ENCODE measurements at places on chromosomes 7 and 10. TPM values are rescaled to one million over a fixed set of nuclear protein-coding genes. Genes with fewer than 3 reads are reported as not detected.

DNA sequence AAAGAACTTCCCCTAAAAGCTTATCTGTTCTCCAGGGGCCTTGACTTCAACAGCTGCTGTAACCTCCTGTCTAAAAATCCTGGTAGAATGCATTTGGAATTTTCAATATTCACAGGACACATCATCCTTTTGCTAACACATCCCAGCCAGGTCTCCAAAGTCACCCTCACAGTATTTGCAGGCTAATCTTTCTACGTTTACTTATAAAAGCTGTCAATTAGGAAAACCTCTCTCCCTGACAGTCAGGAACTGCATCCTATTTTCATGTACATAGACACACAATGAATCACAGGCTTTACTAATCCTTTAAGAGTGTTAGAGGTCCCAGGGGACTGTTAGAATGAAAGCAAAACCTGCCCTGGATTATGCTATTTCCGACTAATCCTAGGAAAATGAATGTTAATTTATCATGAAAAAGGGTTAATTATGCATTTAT lies 102.2 kb downstream of the GFRA1 start:
- no peaks in the 10 kb centered on the region for H3K27me3 ChIP-seq
- H3K27ac ChIP-seq, result no peak overlapping the region
- no peaks in the 10 kb centered on the region for H3K36me3 ChIP-seq
- no peaks in the 10 kb centered on the region for H3K4me1 ChIP-seq
- no peak overlapping the region for H3K4me3 ChIP-seq

GRCh38 chr7:44216019-44216418 lies 15.2 kb downstream of the YKT6 start:
- no peaks in the 10 kb centered on the region for H3K4me1 ChIP-seq
- H3K27ac ChIP-seq, result no peak overlapping the region
- H3K27me3 ChIP-seq, result no peaks in the 10 kb centered on the region
- H3K36me3 ChIP-seq, result peaks cover 4% of the 10 kb centered on the region
- H3K4me3 ChIP-seq, result no peak overlapping the region

DNA sequence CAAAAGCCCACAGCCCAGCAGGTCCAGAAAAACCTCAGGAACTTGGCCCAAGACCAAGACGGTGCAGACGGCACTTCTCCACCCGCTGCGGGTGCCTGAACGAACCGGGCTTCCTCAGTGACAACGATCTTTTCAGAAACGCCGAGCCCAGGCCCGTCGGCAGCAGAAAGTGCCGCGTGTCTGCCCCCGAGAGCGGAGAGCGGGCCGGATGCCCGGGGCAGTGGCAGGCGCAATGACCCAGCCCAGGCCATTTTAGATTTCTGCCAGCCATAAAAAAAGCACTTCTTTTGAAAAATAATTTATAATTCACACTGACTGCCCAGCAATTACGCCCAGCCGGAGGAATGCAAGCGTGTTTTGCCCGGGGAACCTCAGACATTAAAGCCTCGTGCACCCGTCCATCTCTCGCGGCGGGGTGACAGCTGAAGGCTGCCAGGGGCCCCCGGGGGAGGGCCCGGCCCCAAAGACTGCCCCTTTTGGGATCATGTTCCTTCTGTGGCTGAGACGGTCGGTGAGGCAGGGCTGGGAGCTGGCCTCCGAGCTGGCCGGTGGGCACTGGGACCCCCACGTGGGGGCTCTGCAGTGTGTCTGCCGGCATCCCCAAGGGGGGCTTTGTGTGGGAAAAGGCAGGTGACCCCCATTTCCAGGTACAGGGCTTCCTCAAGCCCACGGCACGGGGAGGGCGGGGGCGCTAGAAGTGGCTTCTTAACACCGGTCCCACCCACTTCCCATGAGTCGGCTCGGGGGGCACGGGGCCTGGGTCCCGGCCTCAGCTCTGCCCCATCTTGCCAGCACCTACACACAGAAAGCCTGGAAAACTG lies 71.3 kb upstream of the PDGFA start:
- no peak overlapping the region for H3K27ac ChIP-seq
- DNase-seq, result no peak
- H3K4me3 ChIP-seq, result no peak overlapping the region

DNA sequence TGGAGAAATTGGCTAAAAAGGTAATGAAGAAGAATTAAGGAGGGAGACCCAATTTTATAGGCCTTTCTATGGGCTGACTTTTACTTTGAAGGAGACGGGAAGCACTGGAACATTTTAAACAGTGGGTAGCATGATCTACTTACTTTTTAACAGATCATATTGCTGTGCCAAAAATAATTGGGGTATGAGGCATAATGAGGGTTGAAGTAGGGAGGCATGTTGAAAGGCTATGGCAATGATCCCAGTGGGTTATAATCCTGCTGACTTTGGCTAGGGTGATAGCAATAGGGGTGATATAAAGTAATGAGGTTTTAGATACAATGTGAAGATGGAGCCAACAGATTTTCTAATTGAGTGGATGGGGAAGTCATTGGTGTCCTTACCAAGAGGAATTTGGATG lies 73.2 kb downstream of the GPR37 start:
- DNase-seq, result no peak
- H3K4me1 ChIP-seq, result no peaks in the 10 kb centered on the region
- no peaks in the 10 kb centered on the region for H3K27me3 ChIP-seq
- no peak overlapping the region for H3K4me3 ChIP-seq
- H3K36me3 ChIP-seq, result no peaks in the 10 kb centered on the region

DNA sequence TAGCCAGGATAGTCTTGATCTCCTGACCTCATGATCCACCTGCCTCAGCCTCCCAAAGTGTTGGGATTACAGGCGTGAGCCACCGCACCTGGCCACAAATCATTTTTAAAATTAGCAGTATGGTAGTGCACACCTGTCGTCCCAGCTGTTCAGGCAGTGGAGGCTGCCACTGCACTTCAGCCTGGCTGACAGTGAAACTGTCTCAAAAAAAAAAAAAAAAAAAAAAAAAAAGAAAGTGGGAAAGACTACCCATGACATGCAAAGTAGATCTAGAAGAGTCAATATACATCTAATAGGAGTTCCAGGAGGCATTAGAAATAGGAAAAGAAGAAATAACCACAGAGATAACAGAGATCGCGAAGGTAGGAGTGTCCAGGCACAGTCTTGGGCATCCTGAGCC lies 3.2 kb downstream of the CSGALNACT2 start:
- H3K27me3 ChIP-seq, result no peaks in the 10 kb centered on the region
- DNase-seq, result no peak
- H3K4me1 ChIP-seq, result peaks cover 44% of the 10 kb centered on the region
- H3K27ac ChIP-seq, result no peak overlapping the region
- no peaks in the 10 kb centered on the region for H3K36me3 ChIP-seq
- H3K4me3 ChIP-seq, result no peak overlapping the region

- no peak for DNase-seq
- no peaks in the 10 kb centered on the region for H3K4me1 ChIP-seq
- no peaks in the 10 kb centered on the region for H3K27me3 ChIP-seq
- no peak overlapping the region for H3K27ac ChIP-seq
Observed at GRCh38 chr10:44069573-44069972, 315.3 kb downstream of the CXCL12 start.

DNA sequence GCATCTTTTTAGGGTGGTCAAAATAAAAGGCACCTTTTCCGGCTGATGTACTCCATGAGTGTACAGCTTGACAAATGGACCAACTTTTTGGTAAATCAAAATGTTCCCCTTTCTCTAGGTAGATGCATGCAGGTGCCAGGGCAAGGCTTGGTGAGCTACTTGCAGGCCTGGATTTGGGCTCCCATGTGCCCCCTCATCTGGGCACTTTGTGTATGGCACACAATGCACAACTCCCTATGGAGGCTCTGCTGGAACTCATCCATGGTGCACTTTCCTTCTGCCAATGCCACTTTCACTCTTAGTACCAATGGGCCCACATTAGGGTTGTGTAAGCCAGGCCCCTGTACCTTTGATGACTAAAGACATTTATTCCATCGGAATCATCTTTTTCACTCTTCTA lies 300.8 kb downstream of the SDHAF3 start:
- H3K27me3 ChIP-seq, result no peaks in the 10 kb centered on the region
- H3K4me3 ChIP-seq, result no peak overlapping the region
- DNase-seq, result no peak
- no peaks in the 10 kb centered on the region for H3K4me1 ChIP-seq
- no peaks in the 10 kb centered on the region for H3K36me3 ChIP-seq

DNA sequence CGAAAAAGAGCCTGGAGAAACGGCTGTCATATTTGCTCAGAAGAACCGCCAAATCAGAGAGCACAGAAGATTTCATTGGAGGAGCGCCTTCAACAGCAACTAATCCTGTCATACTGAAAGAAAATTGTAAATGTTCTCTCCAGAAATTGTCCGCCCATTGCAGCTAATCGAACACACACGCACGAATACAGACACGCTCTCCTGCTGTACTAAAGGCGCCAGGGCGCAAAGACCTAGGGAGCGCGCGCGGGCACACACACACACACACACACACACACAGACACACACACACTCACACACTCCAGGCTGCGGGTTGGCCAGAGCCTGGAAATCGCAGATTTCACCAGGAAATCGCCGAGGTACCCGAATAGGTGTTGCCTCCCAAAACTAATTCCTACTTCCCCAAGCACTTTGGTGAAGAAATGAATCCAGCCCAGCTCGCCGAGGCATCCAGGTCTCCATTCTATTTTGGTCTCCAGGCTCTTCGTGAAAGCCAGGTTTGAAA lies at the start of gene CHRM2:
TSS of gene CHRM2 (plus strand) at position 157 of the 505 bp plus-strand sequence. CDS start 146,214 bp downstream, outside the sequence.
- no peak within 1 kb of the TSS for H3K4me3 ChIP-seq
- no peak within 1 kb of the TSS for H3K27ac ChIP-seq
- no peaks in the 10 kb centered on the region for H3K36me3 ChIP-seq
- H3K27me3 ChIP-seq, result peaks cover 15% of the 10 kb centered on the region

- no peaks in the 10 kb centered on the region for H3K36me3 ChIP-seq
- no peak for DNase-seq
- no peak overlapping the region for H3K27ac ChIP-seq
- no peaks in the 10 kb centered on the region for H3K27me3 ChIP-seq
- no peaks in the 10 kb centered on the region for H3K4me1 ChIP-seq
Observed at GRCh38 chr7:53001221-53001620, 34.2 kb upstream of the POM121L12 start.

- no peaks in the 10 kb centered on the region for H3K27me3 ChIP-seq
- DNase-seq, result no peak
- no peaks in the 10 kb centered on the region for H3K4me1 ChIP-seq
- no peak overlapping the region for H3K4me3 ChIP-seq
Observed at GRCh38 chr7:83117466-83117865, 45.2 kb downstream of the PCLO start.

- H3K4me3 ChIP-seq, result peak overlapping the region; percentile 10
- H3K4me1 ChIP-seq, result peaks cover 3% of the 10 kb centered on the region
- H3K27ac ChIP-seq, result no peak overlapping the region
- no peaks in the 10 kb centered on the region for H3K36me3 ChIP-seq
- DNase-seq, result no peak
- peaks cover 7% of the 10 kb centered on the region for H3K27me3 ChIP-seq
Observed at GRCh38 chr7:128167791-128168666, 73.0 kb upstream of the LEP start.

DNA sequence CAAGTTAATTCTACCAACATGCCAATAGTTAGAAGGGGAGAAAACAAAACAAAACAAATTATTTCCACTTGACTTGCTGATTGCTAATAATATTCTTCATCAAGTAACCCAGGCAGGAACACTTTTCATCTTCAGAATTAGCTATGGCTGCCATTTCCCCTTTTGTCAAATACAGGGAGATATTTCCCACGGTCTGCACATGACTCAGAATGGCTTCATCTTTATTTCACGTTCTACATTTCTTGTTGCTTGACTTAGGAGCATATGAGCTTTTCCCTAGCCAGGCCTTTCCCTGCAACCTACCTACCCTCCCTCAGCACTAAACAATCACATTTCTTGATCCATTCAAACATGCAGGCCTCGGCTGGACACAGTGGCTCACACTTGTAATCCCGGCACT lies 6.5 kb downstream of the CPVL start:
- no peak overlapping the region for H3K27ac ChIP-seq
- DNase-seq, result no peak
- no peaks in the 10 kb centered on the region for H3K36me3 ChIP-seq
- H3K27me3 ChIP-seq, result peaks cover 6% of the 10 kb centered on the region
- H3K4me3 ChIP-seq, result no peak overlapping the region

- no peak within 1 kb of the TSS for H3K27ac ChIP-seq
- H3K4me1 ChIP-seq, result no peaks in the 10 kb centered on the region
- H3K27me3 ChIP-seq, result no peaks in the 10 kb centered on the region
- no peaks in the 10 kb centered on the region for H3K36me3 ChIP-seq
Observed at GRCh38 chr7:101153969-101154692, at the start of gene AP1S1. Gene AP1S1, plus strand, starts transcription at chr7:101154476. Its CDS starts 39 bp downstream, at chr7:101154515.

- no peak for DNase-seq
- no peak overlapping the region for H3K4me3 ChIP-seq
- no peaks in the 10 kb centered on the region for H3K27me3 ChIP-seq
- no peaks in the 10 kb centered on the region for H3K36me3 ChIP-seq
- H3K4me1 ChIP-seq, result no peaks in the 10 kb centered on the region
- H3K27ac ChIP-seq, result no peak overlapping the region
Observed at GRCh38 chr10:4043897-4044665, 259.1 kb upstream of the KLF6 start.

DNA sequence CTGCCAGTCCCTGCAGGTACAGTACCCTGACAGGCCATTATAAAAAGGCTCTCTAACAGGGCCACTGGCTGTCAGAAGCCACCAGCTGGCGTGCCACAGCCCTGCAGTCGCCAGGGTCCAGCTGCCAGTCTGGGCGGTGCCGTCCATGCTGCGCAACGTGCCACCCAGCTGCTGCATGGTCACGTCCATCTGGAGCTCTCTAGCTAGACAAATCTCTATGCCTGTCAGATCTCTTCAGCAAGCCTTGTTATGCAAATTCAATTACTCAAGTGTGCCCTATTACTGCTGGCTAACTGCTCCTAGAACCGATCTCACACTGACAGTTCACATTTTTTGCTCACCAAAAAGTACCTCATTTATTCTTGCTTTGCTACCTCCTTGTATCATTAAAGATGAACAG lies 75.9 kb downstream of the HIBADH start:
- H3K36me3 ChIP-seq, result no peaks in the 10 kb centered on the region
- H3K27me3 ChIP-seq, result no peaks in the 10 kb centered on the region
- no peak for DNase-seq
- no peak overlapping the region for H3K4me3 ChIP-seq
- H3K4me1 ChIP-seq, result no peaks in the 10 kb centered on the region

- H3K4me3 ChIP-seq, result no peak overlapping the region
- H3K36me3 ChIP-seq, result no peaks in the 10 kb centered on the region
- H3K4me1 ChIP-seq, result no peaks in the 10 kb centered on the region
- DNase-seq, result no peak
- H3K27ac ChIP-seq, result no peak overlapping the region
- no peaks in the 10 kb centered on the region for H3K27me3 ChIP-seq
Observed at GRCh38 chr10:121311812-121312443, 286.3 kb downstream of the FGFR2 start.

- H3K27me3 ChIP-seq, result peaks cover 10% of the 10 kb centered on the region
- no peak for DNase-seq
- no peak overlapping the region for H3K4me3 ChIP-seq
- no peak overlapping the region for H3K27ac ChIP-seq
- H3K4me1 ChIP-seq, result no peaks in the 10 kb centered on the region
Observed at GRCh38 chr10:30098629-30099028, 39.2 kb upstream of the JCAD start.

NUPR2 gene
- total RNA-seq, result 0.67 TPM

CALHM2 gene
- 46.8 TPM for total RNA-seq

HNRNPA2B1 gene
- 414 TPM for total RNA-seq

PTN gene
- not detected for total RNA-seq

CALHM3 gene
- not detected for total RNA-seq

SPDYE2B gene
- not detected for total RNA-seq

CACNB2 gene
- not detected for total RNA-seq

CHST3 gene
- total RNA-seq, result 0.10 TPM

AKR1C2 gene
- total RNA-seq, result 0.41 TPM

CTNNA3 gene
- 0.88 TPM for total RNA-seq

CCDC172 gene
- total RNA-seq, result not detected

GTF2IRD2 gene
- 29.8 TPM for total RNA-seq
